ENCODE measurements at places on chromosomes 1 and 21. TPM values are rescaled to one million over a fixed set of nuclear protein-coding genes. Genes with fewer than 3 reads are reported as not detected.

The NPHS2 gene
- total RNA-seq: not detected

The ZNF281 gene
- 22.9 TPM for total RNA-seq

The NUP210L gene
- total RNA-seq: not detected

The KRTAP19-3 gene
- not detected for total RNA-seq

The TRNAU1AP gene
- 36.9 TPM for total RNA-seq

The LIN28A gene
- total RNA-seq: not detected

The COQ8A gene
- 7.1 TPM for total RNA-seq

The AMY2A gene
- not detected for total RNA-seq

The TNFRSF9 gene
- not detected for total RNA-seq

The GPR3 gene
- 0.50 TPM for total RNA-seq

The PEF1 gene
- total RNA-seq: 67.3 TPM

The DYNLT4 gene
- not detected for total RNA-seq

The ZNF683 gene
- not detected for total RNA-seq

The LHX8 gene
- total RNA-seq: not detected

The SLAMF7 gene
- 15.7 TPM for total RNA-seq

The SPRR1B gene
- 328 TPM for total RNA-seq

The HSD3B1 gene
- total RNA-seq: 0.17 TPM

The OR2L3 gene
- 0.21 TPM for total RNA-seq

The ZNF648 gene
- 0.07 TPM for total RNA-seq

The SELP gene
- not detected for total RNA-seq

The ADGRL2 gene
- total RNA-seq: 43.7 TPM

The ACTN2 gene
- 0.67 TPM for total RNA-seq

The CLCA4 gene
- total RNA-seq: 0.24 TPM

The TEDDM1 gene
- total RNA-seq: not detected

The TMEM269 gene
- not detected for total RNA-seq

The ASCL5 gene
- not detected for total RNA-seq

The RGS8 gene
- not detected for total RNA-seq

The LCE1E gene
- not detected for total RNA-seq

Data from mammary epithelial cell (primary cell).